ENCODE measurements at places on chromosomes 1 and 21.

GRCh38 chr1:40795811-40796586, 12.4 kb downstream of the KCNQ4 start:
- no peak for DNase-seq

DNA sequence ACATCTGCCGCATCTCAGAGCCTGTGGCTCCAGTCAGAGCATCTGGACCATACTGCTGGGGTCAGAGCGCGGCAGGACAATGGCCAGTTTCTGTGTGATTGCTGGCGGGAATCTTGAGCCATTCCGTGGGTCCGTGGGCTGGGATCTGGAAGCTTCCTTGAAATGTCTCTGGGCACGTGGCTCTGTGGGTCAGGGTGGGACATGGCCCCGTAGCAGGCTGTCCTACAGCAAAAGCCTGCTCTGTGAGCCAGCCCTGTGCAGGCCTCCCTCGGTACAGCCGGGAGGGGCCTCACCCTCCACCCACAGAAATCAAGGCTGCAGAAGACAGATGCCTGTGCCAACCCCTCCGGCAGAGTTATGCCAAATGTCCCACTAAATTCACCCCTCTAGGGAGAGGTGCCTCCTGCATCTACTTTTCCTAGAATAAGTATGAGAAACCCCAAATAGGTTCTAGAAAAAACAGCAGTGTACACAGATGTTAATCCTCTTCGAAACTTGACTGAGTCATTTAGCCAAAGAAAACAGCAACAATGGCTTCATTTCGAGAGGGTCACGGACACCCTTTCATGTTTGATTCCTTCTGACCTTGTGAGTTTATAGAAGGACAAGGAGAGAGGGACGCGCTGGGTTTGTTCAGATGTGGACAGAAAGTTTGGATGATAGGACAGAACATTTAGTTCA, 27.8 kb downstream of the COL18A1 start:
- no peak for DNase-seq

DNA sequence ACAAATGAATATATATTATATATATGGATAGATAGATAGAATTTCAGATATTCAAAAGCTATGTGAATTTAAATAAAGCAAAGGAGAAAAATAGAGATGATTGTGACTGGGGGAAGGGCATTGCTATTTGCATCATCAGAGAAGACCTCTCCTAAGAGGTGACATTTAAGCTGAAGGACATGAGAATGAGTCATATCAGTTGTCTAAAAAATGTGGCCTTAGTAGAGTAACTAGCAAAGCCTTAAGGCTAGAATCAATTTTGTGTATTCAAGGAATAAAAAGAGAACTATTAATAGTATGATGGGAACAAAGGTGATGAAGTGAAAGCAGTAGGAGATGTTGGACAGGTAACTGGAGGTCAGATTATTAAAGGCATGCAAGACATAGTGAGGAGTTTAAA, 34.8 kb upstream of the SLC35F3 start:
- no peak for DNase-seq

DNA sequence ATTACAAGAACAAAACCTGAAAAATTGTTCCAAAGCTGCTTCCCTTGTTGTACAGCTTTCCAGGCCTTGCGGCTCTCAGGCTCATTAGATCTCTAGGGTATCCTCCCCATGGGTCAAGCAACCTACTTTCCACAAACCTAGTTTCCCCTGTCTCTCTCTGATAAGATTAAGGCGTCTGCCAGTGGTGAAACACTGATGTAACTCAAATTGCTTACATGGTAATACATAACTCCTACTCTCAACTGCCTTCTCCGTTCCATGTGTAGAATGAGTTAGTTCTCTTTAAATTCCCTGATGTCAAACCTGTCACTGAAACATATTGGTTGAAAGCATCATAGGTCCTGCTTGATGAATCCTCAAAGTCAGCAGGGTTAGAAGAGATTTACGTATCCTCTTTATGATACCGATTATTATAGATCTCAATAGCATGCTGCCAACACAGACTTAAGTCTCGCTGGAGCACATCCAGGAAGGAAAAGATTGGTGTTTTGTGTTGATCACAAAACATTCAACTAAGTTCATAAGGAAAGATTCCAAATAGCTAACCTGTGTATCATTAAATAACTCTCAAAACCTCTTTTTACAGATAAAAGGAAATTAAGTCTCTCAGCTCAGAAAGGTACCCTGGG, 10.6 kb downstream of the PPP1R15B start:
- no peak for DNase-seq

DNA sequence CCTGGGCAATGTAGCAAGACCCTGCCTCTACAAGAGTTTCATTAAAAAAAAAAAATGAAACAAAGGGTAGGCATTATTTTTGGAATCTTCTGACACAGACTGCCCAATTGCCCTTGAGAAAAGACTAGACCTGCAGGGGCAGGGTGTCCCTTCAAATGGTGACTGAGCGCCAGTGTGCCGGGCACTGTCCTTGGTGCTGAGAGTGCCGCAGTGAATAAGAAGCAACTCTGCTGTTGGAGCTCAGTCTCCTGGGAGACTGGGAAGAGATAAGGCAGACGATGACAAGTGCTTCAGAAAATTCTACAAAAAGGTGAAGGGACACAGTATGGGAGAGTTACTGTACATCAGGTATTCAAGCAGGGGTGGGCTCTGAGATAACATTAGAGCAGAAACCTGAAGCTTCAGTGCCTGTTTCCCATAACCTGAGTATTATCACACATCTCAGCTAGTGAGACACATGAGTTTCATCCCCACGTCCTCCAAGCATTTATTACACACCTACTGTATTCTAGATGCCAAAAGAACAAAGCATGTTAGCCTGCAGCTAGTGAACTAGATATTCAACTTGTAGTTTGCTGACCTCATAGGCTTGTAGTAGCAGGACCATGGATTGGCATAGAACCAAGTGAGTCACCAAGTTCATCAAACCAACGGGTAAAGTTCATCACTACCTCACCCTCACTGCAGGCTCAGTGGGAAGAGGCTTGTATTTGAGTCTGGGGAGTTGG, 18.4 kb upstream of the RPL11 start:
- peak; percentile 21 for DNase-seq

DNA sequence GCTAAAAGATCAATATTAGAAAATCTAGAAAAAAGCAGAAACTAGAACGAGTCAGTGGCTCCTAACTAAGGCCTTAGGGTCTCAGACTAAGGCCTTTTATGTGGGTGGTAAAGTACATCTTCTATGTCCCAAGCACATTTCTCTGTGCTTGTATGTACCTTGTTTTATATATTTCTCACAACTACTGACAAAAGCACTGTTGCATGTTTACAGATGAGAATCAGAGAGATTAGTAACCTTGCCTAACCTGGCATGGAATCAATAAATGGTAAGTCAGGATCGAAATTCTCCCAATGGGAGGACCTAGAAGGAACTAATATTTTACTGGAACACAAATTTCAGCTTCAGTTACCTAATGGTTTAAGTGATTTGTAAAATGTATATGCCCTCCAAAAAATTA, 160.9 kb downstream of the FGGY start:
- DNase-seq: no peak

GRCh38 chr21:25189497-25189896, 417.8 kb downstream of the MRPL39 start:
- DNase-seq: no peak

DNA sequence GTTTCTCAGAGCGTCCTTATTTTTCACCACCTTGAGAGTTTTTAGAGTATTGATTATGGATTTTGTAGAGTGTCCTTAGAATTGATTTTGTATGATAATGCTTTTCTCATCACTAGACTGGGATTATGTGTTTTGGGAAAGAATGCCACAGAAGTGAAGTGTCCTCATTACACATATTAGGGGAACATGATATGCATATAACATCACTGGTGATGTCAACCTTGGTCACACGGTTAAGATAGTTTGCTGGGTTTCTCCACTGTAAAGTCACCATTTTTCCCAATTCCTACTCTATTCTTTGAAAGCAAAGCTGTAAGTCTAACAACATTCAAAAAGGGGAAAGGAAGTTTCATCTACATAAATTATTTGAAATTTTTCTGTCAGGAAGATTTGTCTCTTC, 39.6 kb upstream of the PALMD start:
- DNase-seq: no peak

DNA sequence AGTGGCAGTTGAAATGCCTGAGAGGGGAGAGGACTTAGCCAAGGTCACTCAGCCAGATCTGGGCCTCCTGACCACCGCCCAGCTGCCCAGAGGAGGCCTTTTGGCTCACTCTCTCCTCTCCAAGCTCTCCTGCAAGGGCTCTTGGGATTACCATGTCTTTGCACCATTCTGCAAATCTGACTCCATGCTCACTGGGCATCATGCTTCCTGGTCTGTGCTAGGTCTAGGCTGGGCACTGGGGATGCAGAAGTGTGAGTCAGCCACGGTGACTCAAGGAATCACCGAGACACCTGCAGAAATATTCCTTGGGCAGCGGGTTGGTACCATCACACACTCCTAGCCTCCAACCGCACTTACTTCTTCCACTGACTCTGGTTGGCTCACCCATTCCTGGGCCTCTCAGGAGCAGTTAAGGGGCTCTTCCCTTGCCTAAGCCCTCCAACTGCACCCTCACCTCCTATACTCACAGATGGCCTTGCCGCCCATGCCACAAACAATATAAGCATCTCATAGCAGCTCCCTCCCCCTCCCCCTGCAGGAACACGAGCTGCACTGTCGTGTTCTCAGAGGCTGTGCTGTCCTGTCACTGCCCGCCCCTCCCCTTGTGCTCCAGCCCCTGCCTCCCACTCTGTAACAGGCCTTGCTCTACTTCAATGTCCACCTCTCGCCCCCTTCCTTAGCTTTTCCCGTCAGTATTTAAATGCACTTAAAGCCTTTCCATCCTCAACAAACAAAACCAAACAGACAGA, 34.8 kb downstream of the CDCP2 start:
- no peak for DNase-seq

DNA sequence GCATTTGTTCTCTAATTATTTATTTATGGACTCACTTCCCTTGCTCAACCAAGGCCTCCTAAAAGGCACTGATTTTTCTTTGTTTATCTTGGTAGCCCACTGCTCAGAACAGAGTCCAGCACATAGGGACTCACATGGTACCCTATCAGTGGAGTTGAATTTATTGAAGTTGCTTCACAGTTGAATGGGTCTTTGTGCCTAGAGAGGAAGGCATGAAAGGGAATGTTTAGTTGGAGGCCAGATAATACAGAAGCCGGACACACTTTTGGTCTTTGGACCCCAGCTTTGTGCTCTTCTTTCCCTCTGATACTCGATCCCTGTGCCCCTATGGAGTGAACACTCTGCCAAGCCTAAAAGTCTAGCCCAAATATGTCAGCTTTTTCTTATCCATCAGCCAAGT, 429.0 kb downstream of the PRDM2 start:
- no peak for DNase-seq

- DNase-seq: peak; percentile 73
Observed at GRCh38 chr1:209435654-209436566, 147.6 kb upstream of the CAMK1G start.

DNA sequence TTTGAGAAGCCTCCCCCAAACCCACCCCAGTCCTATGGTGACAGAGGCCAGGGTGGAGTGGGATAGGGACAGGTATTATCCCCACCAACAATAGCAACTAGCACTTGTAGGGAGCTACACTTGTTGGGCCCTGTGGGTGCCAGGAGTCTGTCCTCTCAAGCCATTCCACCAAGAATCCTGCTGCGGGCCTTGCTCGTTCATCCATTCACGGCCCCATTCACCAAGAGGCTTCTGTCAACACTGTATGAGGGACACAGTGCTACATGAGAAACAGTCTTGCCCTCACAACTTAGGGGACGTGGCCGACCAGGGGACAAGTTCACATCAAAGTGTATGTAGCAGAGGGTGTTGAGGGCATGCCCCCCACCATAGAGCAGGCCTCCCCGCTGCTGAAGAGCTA, 18.9 kb downstream of the SHISA4 start:
- DNase-seq: no peak

DNA sequence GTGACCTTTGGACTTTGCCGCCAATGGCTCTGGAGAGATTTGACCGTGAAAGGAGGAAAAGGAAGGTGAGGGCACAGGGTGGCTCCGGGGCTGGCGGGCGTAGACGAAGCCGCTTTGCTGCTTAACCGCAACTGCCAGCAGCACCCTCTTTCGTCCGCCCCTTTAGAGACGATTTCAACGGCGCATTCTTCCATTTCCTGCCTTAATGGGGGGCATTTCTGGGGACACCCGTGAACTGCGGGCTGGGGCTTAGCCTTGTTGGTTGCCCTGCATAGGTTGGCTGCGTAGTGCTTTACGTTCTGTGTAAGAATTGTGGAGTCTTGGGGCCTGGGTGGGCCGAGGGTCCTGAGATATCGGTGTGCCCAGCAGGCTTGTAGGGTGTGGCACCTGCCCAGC, 6.7 kb upstream of the NPHP4 start:
- no peak for DNase-seq

- no peak for DNase-seq
Observed at GRCh38 chr1:79588719-79589118, 582.2 kb upstream of the ADGRL4 start.

- peak; percentile 73 for DNase-seq
Observed at GRCh38 chr1:183281039-183281438, 95.0 kb downstream of the LAMC2 start.

DNA sequence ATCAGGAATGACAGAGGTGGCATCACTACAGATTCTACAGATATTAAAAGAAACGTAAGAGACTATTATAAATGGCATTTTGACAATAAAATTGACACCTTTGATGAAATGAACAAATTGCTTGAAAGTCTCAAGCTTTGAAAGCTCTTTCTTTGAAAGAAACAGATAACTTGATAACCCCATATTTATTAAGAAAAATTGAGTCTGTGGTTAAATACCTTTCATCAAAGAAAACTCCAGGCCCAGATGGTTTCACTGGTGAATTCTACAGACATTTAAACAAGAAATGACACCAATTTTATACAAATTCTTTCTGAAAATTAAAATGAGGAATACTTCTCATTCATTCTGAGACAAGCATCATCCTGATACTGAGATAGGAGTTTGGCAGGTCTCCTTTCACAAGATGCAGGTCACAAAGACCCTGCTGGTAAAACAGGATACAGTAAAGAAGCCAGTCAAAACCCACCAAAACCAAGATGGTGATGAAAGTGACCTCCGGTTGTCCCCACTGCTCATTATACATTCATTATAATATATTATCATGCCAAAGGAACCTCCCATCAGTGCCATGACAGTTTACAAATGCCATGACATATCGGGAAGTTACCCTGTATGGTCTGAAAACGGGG, 210.9 kb downstream of the AKT3 start:
- no peak for DNase-seq

Measured in suppressor macrophage treated with lipopolysaccharide for 4 hours (primary cell).